Stimulated activated CD4-positive, alpha-beta T cell treated with anti-CD3 and anti-CD28 coated beads, Interleukin-12 subunit alpha, Interleukin-12 subunit beta, amount 100 ng/mL, for 48 hours (primary cell): ENCODE measurements at places on chromosomes 6 and 20.

GRCh38 chr6:27542485-27542884 lies 69.6 kb upstream of the ZNF184 start:
- no peak for DNase-seq

- DNase-seq = no peak
Measured at GRCh38 chr6:139776041-139776440, 401.6 kb upstream of the CITED2 start.

DNA sequence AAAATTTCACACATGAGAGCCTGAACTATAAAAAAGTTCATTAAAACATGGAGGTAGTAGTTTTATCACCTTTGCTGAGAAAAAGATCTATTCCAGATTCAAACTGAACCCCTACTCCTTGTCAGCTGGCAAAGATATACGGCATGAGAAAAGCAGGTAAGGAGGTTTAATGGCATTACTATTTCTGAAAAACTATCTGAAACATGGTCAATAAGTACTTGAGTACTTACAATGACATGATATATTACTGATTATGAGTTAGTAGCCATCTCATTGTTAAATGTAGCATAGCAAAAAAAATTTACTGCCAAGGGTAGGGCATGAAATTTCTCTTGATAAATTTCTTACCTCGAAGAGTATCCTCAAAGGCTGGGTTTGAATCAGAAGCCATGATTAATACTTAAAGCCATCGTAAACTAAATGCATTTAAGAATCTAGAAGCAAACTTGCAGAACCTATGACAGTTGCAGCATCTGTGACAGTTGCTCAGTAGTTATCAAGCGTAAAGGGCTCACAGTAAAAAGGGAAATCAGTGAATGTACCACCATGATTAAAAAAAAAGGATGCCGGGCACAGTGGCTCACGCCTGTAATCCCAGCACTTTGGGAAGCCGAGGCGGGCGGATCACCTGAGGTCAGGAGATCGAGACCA lies 8.7 kb downstream of the SLC17A5 start:
- no peak for DNase-seq

- DNase-seq = no peak
Measured at GRCh38 chr6:3385660-3386151, 71.1 kb downstream of the SLC22A23 start.

GRCh38 chr20:38172408-38172807 lies 7.3 kb upstream of the TGM2 start:
- DNase-seq = no peak
